ENCODE measurements at places on chromosomes 6 and 20. TPM values are rescaled to one million over a fixed set of nuclear protein-coding genes. Genes with fewer than 3 reads are reported as not detected.

Gene BPIFB1
- total RNA-seq: 2.1 TPM

Gene SLC52A3
- 221 TPM for total RNA-seq

Gene NDUFAF4
- total RNA-seq: 29.9 TPM

Gene OR2H2
- total RNA-seq: not detected

Gene SAMD5
- total RNA-seq: 2.2 TPM

Gene PTCRA
- not detected for total RNA-seq

Gene ZNF184
- total RNA-seq: 8.2 TPM

Gene HNF4A
- total RNA-seq: not detected

Gene CGA
- not detected for total RNA-seq

Gene TUBB2B
- 4.5 TPM for total RNA-seq

Gene TMX4
- total RNA-seq: 236 TPM

Gene MEI4
- 3.0 TPM for total RNA-seq

Gene COMMD7
- total RNA-seq: 48.3 TPM

Gene NUDT3
- 30.8 TPM for total RNA-seq

Gene MYO6
- total RNA-seq: 50.1 TPM

Gene LY6G6D
- total RNA-seq: not detected

Gene DEFB124
- not detected for total RNA-seq

Gene MOXD1
- total RNA-seq: 5.5 TPM

Gene SGK2
- 4.5 TPM for total RNA-seq

Gene CNBD2
- 3.3 TPM for total RNA-seq

Gene ZFP57
- 1.7 TPM for total RNA-seq

Gene EEF1E1
- total RNA-seq: 23.1 TPM

Gene TMEM151B
- total RNA-seq: 1.1 TPM

Gene KCNG1
- 6.8 TPM for total RNA-seq

Gene PLTP
- 29.4 TPM for total RNA-seq

Gene CDH26
- 30.6 TPM for total RNA-seq

Gene TAP2
- 15.8 TPM for total RNA-seq

Gene CLPSL2
- total RNA-seq: not detected

Gene C6orf163
- 7.4 TPM for total RNA-seq

Gene SRSF6
- 128 TPM for total RNA-seq

Gene TIAM2
- 13.1 TPM for total RNA-seq

Gene CST5
- total RNA-seq: not detected

Gene CST2
- not detected for total RNA-seq

Gene JPH2
- 29.1 TPM for total RNA-seq

Gene GPSM3
- 5.9 TPM for total RNA-seq

Gene POLH
- total RNA-seq: 11.8 TPM

Gene SLA2
- total RNA-seq: 0.28 TPM

Gene FOXO3
- total RNA-seq: 108 TPM
